ENCODE measurements at places on chromosomes 1 and 21. TPM values are rescaled to one million over a fixed set of nuclear protein-coding genes. Genes with fewer than 3 reads are reported as not detected.
A peak's percentile ranks its signal among the peaks of the same experiment; 100 is the strongest.

GRCh38 chr1:6275826-6276782 lies 15.2 kb upstream of the GPR153 start:
- no peaks in the 10 kb centered on the region for H3K36me3 ChIP-seq
- H3K4me3 ChIP-seq, result peak overlapping the region; percentile 41
- H3K4me1 ChIP-seq, result no peaks in the 10 kb centered on the region
- H3K27me3 ChIP-seq, result no peaks in the 10 kb centered on the region

DNA sequence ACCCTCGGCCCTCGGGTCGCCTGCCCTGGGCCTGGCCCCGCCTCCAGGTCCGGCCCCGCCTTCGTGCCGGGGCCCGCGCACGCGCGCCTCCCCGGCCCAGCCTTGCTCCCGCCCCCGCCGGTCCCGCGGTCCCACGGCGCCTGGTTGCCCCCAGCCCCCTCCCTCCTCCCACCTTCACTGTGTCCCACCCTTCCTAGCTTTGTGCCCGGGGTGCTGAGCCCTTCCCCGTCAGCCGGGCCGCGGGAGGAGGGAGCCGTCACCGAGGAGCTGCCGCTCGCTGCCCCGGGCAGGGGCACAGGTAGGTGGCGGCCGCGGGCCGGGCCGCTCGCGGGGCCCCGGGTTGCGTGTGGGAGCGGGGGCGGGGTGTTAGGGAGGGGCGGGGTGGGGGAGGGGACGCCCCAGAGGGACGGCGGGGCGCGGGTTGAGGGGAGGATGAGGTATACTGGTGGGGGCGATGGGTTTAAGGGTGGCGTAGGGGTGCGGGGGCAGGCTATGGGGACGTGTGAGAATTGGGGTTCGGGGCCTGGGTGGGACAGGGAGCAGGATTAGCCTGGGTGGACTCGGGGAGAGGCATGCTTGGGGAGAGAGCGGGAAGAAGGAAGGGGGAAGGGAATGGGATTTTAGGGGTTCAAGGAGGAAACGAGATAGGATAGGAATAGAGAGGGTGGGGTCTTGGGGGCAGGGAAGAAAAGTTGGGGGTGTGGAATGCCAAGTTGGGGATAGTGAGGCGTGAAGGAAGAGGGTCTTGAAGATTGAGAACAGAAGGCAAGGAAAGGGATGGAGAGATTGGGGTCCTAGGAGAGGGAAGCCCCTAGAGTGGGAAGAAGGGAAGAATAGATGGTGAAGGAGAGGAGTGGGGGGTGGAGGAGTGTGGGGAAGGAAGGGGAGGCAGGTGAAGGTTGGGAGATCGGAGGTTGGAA lies at the start of gene LRRC42:
LRRC42 (plus strand) TSS at position 99 of the 920 bp plus-strand sequence. CDS start 5,650 bp downstream, outside the sequence.
- H3K4me3 ChIP-seq, result peak within 1 kb of the TSS; percentile 68
- H3K36me3 ChIP-seq, result no peaks in the 10 kb centered on the region
- H3K4me1 ChIP-seq, result no peaks in the 10 kb centered on the region
- peak; percentile 58 for DNase-seq

- H3K27ac ChIP-seq, result no peak overlapping the region
- no peak overlapping the region for H3K4me3 ChIP-seq
- H3K36me3 ChIP-seq, result no peaks in the 10 kb centered on the region
Measured at GRCh38 chr1:189405419-189405818, 1072.2 kb downstream of the BRINP3 start.

SYCP1 gene
- total RNA-seq, result not detected

DMRTA2 gene
- total RNA-seq, result 0.16 TPM

DNA sequence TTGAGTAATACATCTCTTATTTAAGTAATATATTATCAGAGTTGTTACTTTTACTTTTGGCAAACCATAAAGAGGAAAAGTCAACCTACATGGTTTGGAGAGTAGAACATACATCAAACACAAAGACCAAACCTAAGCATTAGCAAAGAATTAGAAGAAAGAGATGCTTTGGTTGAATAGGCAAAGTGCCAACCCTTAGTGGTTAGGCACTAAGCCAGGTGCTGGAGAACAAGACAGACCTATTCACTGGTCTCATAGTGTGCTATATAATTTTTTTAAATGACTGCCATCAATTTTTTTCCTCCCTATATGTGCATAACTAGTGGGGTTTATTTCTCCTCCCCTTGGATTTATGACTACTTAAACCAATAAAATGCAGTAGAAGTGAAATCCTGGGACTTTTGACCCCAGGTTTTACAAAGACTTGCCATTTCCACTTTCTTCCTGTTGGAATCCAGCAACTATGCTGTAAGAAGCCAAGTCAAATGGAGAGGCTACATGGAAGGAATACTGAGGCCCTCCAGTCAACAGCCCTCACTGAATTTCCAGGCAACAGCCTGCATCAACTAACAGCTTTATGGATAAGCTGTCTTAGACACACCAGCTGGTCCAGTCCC lies 69.8 kb upstream of the HAO2 start:
- H3K4me3 ChIP-seq, result no peak overlapping the region
- no peaks in the 10 kb centered on the region for H3K27me3 ChIP-seq
- no peaks in the 10 kb centered on the region for H3K4me1 ChIP-seq
- no peaks in the 10 kb centered on the region for H3K36me3 ChIP-seq
- no peak for DNase-seq
- H3K27ac ChIP-seq, result no peak overlapping the region

CBS gene
- total RNA-seq, result 5.4 TPM

DNA sequence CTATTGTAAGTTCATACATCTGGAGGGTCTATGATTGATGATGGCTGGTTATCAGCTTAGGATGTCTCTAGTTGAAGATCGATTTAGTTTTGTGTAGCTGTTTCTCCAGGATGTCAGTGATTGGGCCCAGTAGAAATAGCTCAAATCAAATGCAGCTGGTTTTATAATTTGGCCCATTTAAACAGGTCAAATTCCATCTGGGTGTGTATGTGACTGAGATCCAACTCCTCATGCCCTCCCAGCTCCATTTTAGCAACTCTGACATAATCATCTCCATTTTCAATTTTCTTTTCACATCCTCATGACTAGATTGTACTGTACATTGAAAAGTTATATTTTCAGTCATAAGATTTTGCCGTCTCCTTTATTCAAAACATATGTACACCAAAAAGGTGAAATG lies 99.2 kb downstream of the TPR start:
- no peaks in the 10 kb centered on the region for H3K36me3 ChIP-seq
- no peak overlapping the region for H3K27ac ChIP-seq
- no peak for DNase-seq
- no peaks in the 10 kb centered on the region for H3K27me3 ChIP-seq
- H3K4me3 ChIP-seq, result no peak overlapping the region

- DNase-seq, result no peak
- no peak overlapping the region for H3K4me3 ChIP-seq
- no peak overlapping the region for H3K27ac ChIP-seq
- peaks cover 4% of the 10 kb centered on the region for H3K27me3 ChIP-seq
Measured at GRCh38 chr1:39689635-39690034, 1.6 kb downstream of the HPCAL4 start.

FCGR3A gene
- total RNA-seq, result 8.6 TPM

GRCh38 chr21:36021251-36021837 lies 39.0 kb downstream of the SETD4 start:
- no peaks in the 10 kb centered on the region for H3K27me3 ChIP-seq
- DNase-seq, result no peak
- no peak overlapping the region for H3K27ac ChIP-seq
- no peak overlapping the region for H3K4me3 ChIP-seq
- no peaks in the 10 kb centered on the region for H3K4me1 ChIP-seq

FCRL4 gene
- total RNA-seq, result not detected

GRCh38 chr1:197463142-197463541 lies 195.1 kb downstream of the CRB1 start:
- DNase-seq, result no peak
- no peaks in the 10 kb centered on the region for H3K4me1 ChIP-seq
- H3K36me3 ChIP-seq, result no peaks in the 10 kb centered on the region

DNA sequence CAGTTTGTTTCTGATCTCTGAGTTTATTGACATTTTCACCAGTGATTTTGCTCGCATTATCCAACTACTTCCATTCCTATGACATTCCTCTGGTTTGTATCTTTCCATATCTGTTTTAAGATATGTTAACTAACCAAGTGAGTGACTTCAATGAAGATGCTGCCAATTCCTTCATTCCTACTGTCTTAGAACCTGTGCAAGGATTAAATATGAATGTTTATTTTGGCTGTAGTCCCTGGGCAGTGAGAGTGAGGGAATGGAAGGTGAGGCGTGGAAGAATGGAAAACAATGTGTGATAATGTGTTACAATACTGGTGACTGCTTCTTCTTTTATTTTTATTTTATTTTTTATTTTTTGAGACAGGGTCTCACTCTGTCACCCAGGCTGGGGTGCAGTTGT lies 183.0 kb downstream of the SDCCAG8 start:
- H3K4me3 ChIP-seq, result no peak overlapping the region
- no peaks in the 10 kb centered on the region for H3K4me1 ChIP-seq
- DNase-seq, result no peak
- no peaks in the 10 kb centered on the region for H3K27me3 ChIP-seq
- H3K36me3 ChIP-seq, result no peaks in the 10 kb centered on the region
- no peak overlapping the region for H3K27ac ChIP-seq
